ENCODE measurements at places on chromosomes 6 and 20.

DNA sequence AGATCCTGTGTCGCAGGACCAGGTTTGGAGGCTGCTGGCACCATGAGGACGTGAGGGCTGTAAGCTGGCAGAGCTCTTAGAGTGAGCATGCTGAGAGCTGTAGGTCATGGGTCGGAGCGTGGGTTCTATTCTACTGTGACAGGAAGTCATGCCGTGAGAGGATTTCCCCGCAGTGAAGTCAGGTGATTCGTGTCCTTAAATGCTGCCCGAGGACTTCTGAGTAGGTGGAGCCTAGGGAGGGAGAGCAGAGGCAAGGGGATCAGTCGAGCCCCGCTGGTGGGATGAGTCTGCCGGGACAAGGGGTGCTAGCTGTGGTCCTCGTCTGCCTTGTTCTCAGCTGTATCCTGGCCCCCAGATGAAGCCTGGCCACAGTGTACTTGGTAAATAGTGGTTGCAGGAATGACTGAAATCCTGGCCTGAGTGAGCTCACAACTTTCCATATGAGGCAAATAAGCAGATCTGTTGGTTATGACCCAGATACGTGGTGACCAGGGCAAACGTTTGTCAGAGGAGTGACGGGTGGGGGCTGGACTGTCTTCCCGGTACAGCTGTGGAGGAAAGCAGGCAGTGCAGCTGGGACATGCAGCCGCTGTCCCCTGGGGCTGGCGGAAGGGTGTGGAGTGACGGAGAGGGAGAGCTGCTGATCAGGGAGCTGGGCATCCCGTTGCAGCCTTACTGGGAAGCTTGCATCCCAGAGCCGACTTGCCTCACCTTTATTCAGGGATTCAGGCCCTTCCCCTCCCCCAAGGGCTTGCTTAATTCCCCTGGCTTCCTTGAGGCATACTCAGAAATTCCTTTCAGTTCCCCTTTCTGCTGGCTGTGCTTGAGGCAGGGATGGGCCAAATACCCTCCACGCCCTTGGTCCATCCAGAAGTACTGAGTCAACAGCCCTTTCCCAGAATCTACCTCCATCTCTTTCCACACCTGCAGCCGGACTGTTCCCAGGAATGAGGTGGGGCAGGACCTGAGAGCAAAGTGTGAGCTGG is 250.9 kb upstream of the RREB1 start:
- peak; percentile 30 for DNase-seq

GRCh38 chr6:111427341-111428116 is 55.5 kb downstream of the REV3L start:
- no peak for DNase-seq

DNA sequence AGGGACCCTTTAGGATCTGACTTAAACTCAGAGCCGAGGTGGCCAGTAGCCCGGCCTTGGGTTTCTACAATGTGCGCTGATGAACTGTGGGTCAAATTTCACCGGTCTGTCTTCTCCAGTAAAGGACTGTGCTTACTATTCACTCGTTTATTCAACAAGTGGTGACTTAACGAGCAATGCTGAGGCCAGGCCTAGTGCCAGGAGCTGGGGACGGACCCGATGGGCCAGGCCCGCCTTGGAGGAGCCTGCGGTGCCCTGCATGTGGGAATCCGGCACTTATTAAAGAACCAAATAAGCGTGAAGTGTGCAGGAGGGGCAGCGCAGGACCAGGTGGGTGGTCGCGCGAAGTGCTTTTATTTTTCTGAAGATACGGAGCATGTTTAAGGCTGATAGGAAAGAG is 24.0 kb downstream of the CTCFL start:
- DNase-seq: no peak

- DNase-seq: no peak
These were observed 24.4 kb upstream of the STXBP5 start for GRCh38 chr6:147179809-147180208.

DNA sequence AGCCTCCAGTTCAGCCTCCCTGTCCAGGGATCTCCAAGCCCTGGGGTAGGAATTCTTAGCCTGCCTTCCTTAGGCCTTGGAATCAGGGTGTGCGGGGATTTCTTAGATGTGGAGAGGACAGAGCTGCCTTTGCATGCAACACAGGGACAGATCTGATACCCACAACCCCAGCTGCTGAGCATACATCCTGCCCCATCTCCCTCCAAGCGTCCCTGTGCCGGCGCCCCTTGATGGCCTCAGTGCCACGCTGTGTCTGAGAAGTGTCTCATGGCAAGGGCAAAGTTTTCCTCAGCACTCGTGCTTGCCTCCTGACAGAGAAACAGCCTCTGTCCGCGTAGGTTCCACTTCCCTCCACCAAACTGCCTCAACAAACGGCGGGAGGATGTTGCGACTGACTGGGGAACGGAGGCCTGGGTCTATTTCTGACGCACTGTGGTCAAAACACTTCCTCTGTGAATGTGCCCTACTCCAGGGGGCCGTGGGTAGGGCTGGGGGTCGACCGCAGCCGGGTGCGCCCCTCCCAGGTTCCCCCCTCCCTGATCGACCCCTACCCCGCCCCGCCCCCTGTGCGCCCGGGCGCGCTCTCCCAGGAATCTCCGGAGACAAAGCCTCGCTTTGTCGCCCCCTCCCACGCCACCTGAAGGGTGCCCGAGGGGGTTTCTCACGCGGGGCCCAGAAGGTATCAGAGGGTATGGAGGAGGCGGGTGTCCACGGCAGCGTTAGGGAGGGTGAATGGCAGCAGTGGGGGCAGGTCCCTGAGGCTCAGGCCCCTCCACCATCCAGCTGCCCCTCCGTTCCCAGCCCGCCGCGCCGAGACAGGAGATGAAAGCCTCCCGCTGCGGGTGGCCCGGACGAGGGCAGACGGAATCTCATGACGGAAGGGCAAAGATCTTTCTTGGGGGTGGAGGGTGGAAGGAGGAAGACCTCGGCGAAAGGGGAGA is 806 bp downstream of the MICAL1 start:
- peak; percentile 55 for DNase-seq

- DNase-seq: no peak
These were observed 45.4 kb downstream of the ZBTB46 start for GRCh38 chr20:63785691-63786131.

DNA sequence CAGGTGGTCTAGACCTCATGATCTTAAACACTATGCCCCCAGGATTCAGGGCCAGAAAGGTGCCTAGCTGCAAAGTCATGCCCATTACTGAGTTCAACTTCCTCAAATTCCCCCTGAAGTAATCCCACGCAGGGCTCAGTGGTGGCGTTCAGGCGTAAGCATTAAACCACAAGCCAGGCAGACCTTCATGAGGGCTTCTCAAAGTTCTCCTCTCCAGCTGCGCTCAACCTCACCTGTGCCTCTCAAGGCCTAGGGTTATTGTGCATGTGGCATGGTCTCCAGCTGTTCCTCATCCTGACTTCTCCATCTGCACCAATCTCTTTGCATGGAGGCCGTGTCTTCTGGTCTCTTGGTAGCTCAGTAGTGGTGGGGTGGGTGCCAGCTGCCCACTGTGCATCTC is 113.6 kb downstream of the TSHZ2 start:
- DNase-seq: no peak

DNA sequence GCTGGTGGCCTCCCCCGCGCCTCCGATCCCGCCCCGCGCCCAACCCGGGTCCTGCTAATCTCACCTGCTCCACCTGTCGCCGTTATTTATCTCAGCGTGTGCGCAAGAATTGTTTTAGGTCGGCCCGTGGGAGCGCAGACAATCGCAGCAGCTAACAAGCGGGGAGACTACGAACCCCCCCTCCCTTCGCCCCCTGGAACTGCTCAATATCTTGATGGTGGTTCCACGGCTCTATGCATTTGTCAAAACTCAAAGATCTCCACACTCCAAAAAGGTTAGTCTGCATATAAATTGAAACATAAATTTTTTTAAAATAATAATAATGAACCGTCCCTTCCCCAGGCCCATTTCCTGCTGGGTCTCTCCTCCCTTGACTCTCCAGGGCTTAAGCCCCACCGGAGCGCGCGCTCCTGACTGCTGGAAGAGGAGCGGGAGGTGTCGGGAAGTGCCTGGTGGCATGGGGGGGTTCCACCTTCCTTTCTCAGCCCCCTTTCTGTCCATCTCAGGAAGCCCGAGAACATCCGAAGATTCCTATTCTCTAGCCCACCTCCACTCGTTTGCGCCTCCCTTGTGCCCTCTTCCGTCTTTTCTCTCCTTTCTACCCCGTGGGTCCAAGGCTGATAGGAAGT is 1.6 kb upstream of the MDGA1 start:
- no peak for DNase-seq

DNA sequence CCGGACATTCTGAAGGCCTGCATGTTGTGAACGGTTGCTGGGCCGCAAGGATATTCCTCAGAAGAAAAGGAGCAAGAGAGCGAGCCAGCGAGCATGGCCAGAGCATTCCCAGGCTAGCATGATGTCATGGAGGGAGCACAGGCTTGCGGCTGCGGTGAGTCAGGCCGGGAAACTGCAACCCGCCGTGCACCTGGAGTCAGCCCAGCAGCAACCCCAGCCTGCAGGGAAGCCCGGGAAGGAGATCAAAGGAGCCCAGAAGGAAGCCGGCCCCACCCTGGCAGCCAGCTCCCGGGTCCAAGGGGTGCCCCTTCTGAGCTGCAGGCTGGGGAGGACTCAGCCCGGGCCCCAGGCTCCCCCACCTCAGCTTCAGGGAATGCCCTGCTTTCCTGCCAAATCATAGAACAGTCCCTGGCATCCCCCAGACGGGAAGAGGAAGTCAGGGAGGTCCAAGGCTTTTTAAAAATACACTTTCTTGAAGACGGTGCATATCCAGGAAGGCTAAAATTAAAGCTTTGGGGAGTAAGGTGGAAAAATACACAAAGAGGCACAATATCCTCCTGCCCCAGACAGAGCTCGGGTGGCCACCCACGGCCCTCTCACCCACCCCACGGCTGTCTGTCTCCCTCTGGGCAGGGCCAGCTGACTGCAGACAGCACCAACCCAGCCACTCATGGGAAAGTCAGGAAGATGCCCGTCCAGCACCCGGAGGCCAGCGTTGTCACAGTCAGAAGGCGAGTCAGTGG is 53.7 kb downstream of the BMP7 start:
- DNase-seq: no peak

DNA sequence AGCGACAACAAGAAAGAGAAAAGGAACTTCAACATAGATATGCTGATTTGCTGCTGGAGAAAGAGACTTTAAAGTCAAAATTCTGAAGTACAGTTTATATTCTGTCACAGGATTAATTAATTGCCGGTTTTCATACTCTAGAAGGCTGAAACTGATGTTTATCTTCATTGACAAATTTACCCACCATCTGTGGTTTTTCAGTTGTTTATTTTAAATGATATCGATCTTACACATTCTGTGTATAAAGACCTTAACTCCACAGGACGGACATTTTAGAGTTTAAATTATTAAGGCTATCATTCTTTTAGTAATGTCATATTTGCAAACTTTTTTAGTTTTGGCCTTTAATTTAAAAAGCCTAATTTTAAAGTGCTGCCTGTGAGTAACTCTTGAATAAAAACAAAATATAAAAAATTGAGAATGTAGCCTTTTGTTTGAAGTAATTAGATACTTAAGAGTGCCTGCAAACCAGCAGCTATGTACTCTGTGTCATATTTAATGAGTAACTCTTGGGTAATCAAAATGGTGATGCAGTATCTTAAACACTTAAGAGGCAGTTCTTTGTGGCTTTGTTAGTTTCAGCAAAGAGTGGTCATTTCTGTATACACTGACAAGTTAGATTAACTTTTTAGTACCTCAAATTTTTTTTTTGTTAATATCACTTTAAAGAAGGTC is 59.3 kb downstream of the CDC5L start:
- no peak for DNase-seq

DNA sequence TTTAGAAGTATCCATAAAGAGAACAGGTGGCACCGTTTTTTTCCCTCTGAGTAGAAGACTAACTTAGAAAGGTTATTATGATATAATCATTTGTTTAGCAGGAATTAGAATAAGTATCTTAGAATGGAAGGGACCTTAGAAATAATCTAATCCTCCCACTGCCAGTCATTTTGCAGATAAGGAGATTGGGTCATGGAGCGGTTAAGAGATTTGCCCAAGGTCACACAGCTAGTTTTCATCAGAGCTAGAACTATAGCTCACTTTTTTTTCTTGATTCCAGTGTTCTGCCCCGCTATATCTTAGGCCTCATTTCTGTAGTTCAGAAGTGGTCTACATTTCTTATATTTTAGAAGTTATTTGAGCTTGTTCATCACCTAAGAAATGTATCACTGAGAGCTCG is 139.6 kb downstream of the PRL start:
- no peak for DNase-seq

GRCh38 chr20:49583669-49584417 is 15.9 kb upstream of the PTGIS start:
- DNase-seq: no peak

- DNase-seq: no peak
These were observed 193.3 kb downstream of the LY86 start for GRCh38 chr6:6781873-6782227.

DNA sequence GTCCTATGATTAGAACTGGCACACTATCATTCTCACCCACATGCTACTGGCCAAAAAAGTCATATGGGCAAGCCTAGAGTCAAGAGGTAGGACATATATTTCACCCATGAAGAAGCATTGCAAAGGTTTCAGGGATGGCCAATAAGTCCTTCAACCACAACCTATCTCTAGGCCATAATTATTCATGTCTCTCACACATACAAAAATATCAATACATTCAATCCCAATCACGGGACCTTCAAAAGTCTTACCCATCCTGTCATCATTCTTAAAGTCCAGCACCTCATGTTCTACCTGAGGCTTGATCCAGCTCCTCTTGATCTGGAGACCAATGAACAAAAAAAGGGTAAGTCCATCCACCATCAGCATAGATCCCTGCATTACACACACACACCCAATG is 12.6 kb upstream of the BTN1A1 start:
- DNase-seq: no peak

GRCh38 chr6:34692280-34692679 is 4.3 kb downstream of the ILRUN start:
- DNase-seq: no peak

GRCh38 chr6:67000121-67000520 is 1293.1 kb upstream of the EYS start:
- DNase-seq: no peak

DNA sequence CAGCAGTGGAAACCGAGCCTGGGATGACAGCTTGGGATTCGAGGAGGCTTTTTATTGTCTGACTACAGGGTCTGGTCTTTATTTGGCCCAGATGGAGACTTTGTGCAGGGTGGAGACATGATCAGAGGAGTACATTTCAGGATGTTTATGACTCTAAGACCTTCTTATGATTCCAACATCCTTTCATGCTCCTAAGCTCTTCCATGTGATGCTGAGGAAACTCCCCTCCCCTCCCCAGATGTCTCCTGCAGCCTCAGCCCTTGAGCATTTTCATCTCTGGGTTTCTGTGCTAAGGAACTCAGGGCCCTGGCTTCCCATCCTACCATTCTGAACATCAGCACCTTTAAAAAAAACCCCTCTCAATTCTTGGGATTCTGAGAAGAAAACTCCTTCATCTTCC is 186.6 kb downstream of the SOX4 start:
- DNase-seq: no peak

- DNase-seq: no peak
These were observed 78.6 kb downstream of the MDGA1 start for GRCh38 chr6:37618916-37619590.

GRCh38 chr6:105256619-105257018 is 76.8 kb upstream of the POPDC3 start:
- no peak for DNase-seq

DNA sequence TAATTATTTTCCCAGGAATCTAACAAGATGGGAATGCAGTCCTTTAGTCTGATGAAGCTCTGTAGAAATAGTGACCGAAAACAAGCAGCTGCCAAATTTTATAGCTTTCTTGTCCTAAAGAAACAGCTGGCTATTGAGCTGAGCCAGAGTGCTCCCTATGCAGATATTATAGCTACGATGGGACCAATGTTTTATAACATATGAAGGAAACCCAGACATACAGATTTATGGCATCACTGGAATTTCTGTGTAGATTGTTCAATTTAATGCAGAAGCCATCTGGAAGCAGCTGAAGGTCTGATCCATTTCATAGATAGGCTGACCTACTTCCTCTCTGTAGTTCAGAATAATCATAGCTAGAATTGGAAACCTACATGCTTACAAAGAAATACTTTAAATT is 11.8 kb upstream of the SNPH start:
- no peak for DNase-seq

Data from stimulated activated CD8-positive, alpha-beta memory T cell treated with anti-CD3 and anti-CD28 coated beads, Interleukin-4, amount 100 ng/mL, for 4 hours (primary cell).